HT1080 (cell line): ENCODE measurements at places on chromosomes 3 and 15.

- peak; percentile 77 for DNase-seq
Measured at GRCh38 chr3:184523825-184524615, 37.6 kb upstream of the EPHB3 start.

DNA sequence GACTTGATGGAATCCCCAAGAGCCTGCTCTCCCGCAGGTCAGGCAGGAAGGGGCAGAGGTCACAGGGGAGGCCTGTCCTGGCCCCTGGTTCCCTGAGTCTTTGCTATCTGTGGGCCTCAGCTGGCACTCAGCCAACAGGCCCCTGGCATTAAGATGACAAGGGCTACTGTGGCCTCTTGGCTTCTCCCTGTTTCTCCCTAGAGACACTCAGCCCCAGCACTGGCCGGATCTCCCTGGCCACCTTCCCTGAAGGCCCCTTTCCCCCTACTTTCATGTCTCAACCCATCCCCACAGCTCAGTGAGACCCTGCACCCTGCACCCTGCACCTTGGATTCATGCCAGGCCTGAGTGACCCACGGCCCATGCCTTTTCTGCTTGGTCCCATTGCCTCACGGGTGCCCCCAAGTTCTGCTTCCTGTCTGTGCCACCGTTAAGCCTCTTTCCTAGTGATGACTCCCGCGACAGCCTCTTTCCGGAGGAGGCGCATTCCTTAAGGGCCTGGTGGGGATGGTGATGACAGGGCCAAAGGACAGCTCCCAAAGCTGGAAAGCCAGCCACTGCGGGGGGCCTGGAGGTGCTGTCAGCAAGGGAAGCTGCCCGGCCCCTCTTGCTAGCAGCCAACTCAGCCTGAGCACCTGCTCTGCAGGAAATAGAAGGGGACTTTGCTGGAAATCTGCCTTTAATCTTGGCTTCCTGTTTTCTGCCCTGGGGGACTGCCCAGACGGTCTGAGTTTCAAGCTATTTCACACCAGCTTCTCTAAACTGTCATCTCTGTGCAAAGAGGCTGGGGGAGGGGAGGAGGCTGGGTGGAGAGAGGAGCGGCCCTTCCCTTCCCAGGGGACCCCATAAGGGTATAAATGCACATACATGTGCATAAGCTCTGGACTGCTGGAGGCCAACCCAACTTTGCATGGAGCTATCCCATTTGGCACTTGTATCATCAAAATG lies 4.8 kb upstream of the CSK start:
- no peak for DNase-seq

- no peak for DNase-seq
Measured at GRCh38 chr3:64673159-64673715, 14.6 kb downstream of the ADAMTS9 start.

DNA sequence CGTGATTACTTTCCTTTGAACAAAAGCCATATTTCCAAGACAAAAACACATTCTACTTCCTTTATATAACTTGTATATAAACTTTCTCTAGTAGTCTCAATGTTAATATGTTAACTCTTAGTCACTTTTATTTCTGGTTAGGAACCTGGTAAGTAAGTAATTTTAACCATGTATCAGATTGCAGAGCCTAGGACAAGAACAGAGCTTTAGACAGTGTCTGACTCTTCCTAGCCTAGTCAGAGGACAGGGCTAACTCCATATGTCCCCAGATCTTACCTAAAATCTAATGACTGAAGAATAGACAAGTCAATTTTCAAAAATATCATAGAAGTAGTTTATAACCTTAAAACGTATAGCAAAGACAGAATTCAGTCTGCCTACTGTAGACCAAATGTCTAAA lies 8.3 kb downstream of the LEKR1 start:
- DNase-seq = no peak

DNA sequence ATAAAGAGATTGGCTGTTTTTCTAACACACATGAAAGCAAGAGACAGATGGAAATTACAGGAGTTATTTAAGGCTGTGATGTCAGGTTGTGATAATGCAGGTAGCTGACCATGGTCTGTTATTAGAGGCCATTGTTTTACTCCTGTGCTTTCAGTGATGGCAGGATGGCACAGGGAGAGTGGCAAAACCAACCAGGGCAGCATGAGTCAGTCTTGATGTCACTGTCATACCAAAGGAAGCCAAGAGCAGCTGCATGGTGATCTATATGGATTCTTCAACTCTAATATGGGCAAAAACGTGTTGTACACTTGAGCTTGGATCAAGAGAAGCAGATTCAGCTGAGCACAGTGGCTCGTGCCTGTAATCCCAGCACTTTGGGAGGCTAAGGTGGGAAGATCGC lies 91.8 kb upstream of the LMOD3 start:
- peak; percentile 32 for DNase-seq

DNA sequence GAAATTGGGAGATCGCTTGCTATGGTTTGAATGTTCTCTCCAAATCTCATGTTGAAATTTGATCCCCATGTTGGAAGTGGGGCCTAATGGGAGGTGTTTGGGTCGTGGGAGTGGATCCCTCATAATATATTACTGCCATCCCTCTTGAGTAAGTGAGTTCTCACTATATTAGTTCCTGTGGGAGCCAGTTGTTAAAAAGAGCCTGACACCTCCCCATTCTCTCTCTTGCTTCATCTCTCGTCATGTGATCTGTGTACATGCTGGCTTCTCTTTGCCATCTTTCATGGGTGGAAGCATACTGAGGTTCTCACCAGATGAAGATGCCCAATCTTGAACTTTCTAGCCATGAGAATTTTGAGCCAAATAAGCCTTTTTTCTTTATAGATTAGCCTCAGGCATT lies 43.0 kb upstream of the IL20RB start:
- DNase-seq = no peak

DNA sequence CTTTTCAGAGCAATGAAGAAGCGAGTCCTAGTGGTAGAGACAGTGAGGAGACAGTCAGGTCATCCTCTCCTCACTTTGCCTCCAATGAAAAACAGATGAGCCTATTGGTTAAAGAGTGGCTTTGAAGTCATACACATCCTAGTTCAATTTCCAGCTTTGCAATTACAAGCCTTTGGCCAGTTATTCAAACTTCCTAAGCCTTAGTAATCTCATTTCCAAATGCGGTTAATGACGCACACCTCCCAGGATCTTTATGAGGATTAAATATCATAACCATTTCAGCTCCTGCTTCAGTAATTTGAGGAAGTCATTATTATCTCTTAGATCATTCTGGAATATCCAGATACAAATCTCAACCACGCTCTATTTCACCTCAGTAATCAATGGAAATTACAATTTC lies 10.0 kb upstream of the ST6GAL1 start:
- DNase-seq = peak; percentile 65

GRCh38 chr15:78179906-78180305 lies 30.7 kb downstream of the IDH3A start:
- DNase-seq = no peak

GRCh38 chr3:123759871-123760270 lies 124.3 kb downstream of the MYLK start:
- DNase-seq = no peak

- DNase-seq = peak; percentile 27
Measured at GRCh38 chr3:194220901-194221326, 85.0 kb downstream of the HES1 start.

GRCh38 chr15:32646291-32646690 lies 4.8 kb downstream of the SCG5 start:
- DNase-seq = no peak

GRCh38 chr3:54531741-54532140 lies 396.1 kb downstream of the LRTM1 start:
- DNase-seq = no peak

GRCh38 chr3:122364490-122364889 lies 18.5 kb downstream of the MIX23 start:
- no peak for DNase-seq

GRCh38 chr15:71934446-71934845 lies 124.1 kb downstream of the NR2E3 start:
- peak; percentile 52 for DNase-seq

- no peak for DNase-seq
Measured at GRCh38 chr15:57685306-57686095, 21.0 kb upstream of the POLR2M start.

- no peak for DNase-seq
Measured at GRCh38 chr3:142889212-142890014, 530 bp upstream of the PCOLCE2 start.

DNA sequence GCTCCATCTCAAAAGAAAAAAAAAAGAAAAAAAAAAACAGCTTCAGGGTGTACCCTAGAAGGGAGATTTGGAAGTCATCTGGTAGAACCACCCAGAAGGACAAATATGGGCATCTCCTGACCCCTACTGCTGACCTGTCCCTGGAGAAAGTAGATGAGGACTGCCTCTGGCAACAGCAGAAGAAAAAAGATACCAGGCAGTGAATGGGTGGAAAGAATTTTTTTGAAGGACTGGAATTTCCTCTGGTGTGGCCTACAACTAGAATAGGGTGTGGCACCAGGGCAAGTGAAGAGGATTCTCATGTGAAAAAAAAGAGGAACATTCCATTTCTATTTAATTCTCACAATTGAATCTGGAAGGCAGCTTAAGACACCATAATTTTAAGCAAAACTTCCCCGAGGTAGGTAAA lies 3.1 kb downstream of the ANXA2 start:
- peak; percentile 62 for DNase-seq

GRCh38 chr3:69178838-69179739 lies 56.7 kb upstream of the LMOD3 start:
- peak; percentile 62 for DNase-seq

DNA sequence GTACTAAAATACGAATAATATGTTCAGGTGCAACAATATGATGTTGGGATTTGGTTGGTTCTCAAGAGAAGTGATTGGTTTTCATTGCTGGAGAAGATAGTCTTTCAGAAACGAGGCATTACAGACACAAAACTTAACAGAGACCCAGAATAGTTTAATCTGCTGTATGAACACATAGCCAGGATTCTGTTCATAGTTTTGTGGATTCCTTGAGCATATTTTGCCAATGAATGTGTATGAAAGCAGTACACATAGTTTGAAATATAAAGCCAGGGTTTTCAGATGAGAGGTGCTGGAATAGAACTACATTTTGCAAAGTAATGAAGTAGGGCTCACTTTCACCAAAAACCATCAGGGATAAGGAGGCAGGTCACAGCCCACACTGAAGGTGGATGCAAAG lies 5.7 kb upstream of the MCTP2 start:
- DNase-seq = no peak

DNA sequence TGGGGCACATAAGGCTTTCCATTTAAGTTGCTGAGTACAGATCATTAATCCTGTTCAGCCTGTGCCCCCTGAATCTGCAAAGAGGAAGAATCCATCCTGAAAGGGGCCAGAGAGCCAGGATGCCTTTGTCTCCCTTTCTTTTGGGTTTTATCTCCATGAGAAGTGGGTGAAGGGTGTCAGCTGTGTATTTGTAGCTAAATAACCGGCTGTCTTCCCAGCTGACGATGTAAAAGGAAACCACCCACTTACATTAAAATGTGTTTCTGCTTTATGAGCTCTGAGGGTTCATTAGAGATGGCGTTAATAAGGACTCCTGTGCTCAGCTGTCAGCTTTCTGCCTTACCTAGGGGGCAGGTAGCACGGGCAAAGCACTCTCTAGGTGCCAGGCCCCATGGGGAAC lies 83.4 kb downstream of the SLCO3A1 start:
- DNase-seq = no peak

DNA sequence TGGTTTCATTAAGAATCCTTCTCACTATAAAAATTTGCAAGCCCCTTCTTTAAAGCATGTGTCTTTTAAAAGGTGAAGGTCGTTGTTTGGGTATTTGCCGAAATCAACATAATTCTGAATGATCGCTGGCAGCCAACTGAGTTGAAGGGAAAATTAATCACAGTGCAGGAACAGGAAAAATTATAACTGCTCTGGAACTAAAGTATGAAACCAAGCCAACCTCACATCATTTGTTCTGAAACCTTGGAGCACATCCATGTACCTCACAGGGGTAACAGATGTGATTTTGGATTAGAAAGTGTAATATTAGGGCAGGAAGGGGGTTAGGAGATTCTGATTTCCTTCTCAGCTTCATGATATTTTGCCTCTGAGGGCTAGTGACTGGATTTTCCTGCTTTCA lies 52.2 kb upstream of the PTX3 start:
- DNase-seq = no peak

GRCh38 chr3:107676469-107677309 lies 153.9 kb downstream of the BBX start:
- peak; percentile 41 for DNase-seq

- DNase-seq = no peak
Measured at GRCh38 chr3:180973543-180973942, 16.0 kb downstream of the DNAJC19 start.

GRCh38 chr3:11164607-11165006 lies 10.3 kb downstream of the HRH1 start:
- no peak for DNase-seq

DNA sequence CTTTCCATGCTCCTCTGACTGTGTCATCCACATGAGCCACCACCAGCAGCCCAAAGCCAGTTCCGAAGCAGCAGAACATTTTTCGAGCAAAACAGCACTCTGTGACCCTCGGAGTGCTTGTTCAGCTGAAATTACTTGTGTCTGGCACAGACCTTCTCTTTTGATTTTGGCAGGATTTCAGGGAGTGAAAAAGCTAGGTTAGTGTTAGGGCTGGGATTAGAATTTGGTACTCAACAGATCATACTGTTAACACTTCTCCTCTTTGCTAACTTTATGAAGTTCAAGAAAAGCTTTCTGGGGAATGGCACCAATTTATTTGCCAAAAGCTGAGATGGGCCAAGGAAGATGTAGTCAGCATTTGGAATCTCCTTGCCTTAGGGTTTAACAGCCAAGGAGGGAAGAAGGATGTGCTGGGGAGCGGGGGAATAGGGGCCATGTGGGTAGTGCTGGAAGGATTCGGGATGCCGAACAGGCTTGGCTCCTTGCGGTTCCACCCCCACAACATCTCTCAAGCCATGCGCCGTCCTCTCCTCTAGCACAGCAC lies 55.1 kb upstream of the TRA2B start:
- no peak for DNase-seq

DNA sequence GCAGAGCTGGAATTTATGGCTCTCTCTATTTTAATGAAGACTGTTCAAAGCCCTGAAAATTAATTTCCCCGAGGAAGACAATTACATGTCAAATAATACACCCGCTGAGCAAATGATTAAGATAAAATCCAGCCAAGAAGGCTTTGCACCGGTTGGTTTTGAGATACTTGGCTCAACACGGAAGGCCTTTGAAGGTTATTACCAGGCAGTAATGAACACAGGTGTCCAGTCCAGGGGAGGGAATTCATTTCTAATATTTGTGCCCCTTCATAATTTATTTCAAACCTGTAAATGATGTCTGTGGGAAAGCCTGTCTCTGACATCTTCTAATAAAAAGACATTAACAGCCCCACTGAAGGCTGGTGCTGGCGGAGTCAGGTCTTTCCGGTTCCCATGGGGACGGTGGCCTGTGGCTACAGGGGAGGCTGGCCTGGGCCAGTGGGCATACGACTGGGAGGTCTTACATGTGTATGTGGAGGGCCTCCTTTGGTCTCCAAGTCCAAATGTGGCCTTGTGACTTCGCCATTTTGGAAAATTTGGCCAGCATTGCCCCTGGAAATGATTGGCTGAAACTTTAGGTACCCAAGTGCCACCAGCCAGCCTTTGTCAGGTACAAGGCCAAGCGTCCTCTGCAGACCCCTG lies 49.9 kb upstream of the IQSEC1 start:
- no peak for DNase-seq
